ENCODE measurements at places on chromosomes 4 and X.

DNA sequence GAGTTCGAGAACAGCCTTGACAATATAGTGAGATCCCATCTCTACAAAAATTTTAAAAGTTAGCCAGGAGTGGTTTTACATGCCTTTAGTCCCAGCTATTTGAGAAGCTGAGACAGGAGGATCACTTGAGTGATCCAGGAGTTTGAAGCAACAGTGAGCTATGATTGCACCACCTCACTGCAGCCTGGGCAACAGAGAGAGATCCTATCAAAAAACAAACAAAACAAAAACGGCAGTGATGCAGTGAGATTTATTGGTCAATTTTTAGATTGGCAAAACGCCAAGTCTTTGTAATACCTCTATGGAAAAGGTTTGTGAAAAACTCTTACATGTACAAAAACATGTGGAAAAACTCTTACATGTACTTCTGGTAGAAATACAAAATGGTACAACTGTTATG, 91.3 kb downstream of the PTPN13 start:
- DNase-seq: no peak

GRCh38 chr4:115850799-115851509, 737.5 kb upstream of the NDST4 start:
- DNase-seq: no peak

DNA sequence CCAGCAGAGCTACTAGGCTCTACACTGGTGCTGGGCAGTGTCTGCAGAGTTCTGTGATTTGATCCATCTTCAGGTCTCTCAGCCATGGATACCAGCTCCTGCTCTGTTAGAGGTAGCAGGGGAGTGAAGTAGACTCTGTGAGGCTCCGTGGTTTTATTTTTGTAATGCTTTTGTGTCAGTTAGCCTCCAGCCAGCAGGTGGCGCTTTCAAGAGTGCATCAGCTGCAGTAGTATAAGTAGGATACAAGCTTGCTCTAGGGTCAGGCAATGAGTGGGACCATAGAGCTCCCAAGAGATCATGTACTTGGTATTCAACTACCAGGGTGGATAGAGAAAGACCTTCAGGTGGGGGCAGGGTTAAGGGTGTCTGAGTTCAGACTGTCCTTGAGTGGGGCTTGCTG, 362.5 kb upstream of the TRAM1L1 start:
- no peak for DNase-seq

DNA sequence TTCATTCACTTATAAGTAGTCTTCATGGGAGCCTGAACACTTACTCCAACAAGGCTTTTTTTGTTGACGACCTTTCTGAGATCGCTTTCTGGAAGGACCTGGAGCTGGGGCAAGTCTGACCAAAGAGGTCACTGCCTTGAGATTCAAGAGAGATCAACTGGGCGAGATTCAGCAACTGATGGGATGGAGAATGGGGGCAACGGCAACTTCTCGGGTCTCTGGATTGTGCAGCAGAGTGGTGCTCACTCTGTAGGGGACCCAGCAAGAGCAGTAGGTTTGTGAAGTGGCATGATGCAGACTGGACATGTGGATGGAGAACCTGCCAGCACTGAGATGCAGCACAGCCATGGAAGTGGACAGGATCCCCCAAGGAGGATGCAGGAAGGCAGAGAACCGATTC, 288.1 kb downstream of the EVC2 start:
- DNase-seq: no peak

GRCh38 chr4:17194586-17194985, 296.1 kb upstream of the LDB2 start:
- DNase-seq: no peak

GRCh38 chr4:102678107-102678506, 82.7 kb downstream of the MANBA start:
- no peak for DNase-seq

GRCh38 chr4:64581422-64581821, 172.2 kb upstream of the TECRL start:
- no peak for DNase-seq

All from epithelial cell of proximal tubule (primary cell).